ENCODE measurements at places on chromosomes 7 and 10.

- DNase-seq: no peak
Observed at GRCh38 chr7:150405584-150406311, 26.6 kb downstream of the ZNF775 start.

DNA sequence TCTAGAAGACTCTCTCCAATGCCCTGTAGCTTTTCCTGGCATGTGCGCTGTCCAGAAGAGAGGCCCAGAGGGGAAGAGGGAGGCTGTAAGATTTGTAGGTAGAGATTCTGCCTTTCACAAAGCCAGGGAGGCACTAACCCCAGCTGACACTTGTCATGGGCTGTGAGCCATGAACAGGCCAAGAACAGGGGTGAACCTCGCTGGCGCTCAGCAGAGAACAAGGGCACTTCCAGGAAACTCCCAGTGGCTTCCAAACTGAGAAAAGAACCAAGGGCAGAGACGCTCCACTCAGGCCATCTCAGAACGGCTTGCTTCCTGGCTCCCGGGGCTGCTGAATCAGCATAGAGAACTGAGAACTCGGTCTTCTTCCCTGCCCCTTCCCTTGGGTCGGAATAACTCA is 257.8 kb upstream of the ZNF32 start:
- DNase-seq: no peak

GRCh38 chr10:116168745-116169144 is 104.3 kb downstream of the GFRA1 start:
- no peak for DNase-seq

DNA sequence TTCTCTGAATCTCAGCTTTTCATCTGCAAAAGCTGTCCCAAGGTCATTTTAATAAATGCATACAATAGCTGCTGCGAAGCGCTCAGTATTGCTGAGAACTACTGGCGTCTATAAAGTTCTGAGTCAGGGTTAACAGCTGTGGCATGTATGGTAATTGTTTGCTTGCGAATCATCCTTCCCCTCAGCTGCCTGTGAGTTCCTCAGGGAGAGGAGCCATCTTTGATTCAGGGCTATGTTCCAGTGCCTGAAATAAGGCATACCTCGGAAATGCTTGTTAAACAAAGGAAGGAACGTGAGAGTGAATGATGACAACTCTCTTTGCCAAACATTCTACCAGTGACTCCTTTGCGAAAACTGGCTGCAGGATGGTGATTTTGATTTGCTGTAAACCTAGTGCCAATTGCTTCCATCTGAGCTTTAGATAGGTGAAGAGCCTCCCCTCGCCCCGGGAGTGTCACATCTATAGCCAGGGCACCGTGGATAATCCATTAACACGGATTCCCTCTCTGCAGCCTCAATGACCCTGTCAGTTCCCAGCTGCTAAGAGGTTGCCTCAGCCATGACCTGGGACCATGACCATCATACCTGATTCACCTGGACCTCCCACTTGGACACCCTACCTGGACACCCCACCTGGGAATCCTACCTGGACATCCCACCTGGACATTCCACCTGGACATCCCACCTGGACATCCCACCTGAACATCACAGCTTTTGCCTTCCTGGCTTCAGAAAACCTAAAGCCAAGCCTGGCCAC is 39.6 kb downstream of the GPRIN2 start:
- DNase-seq: no peak

DNA sequence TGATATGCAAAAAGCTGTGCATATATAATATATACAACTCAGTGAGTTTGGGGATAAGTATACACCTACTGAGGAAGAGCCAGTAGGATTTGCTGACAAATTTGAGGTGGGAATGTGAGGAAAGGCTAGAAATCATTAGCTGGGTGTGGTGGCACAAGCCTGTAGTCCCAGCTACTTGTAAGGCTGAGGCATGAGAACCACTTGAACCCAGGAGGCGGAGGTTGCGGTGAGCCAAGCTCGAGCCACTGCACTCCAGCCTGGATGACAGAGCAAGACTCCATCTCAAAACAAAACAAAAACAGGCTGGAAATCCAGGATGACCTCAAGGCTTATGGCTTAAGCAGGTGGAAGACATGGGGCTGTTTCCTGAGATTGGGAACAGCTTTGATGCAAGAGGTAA is 10.6 kb upstream of the PLEKHS1 start:
- DNase-seq: no peak

GRCh38 chr7:3065724-3066143 is 22.1 kb upstream of the CARD11 start:
- DNase-seq: no peak

DNA sequence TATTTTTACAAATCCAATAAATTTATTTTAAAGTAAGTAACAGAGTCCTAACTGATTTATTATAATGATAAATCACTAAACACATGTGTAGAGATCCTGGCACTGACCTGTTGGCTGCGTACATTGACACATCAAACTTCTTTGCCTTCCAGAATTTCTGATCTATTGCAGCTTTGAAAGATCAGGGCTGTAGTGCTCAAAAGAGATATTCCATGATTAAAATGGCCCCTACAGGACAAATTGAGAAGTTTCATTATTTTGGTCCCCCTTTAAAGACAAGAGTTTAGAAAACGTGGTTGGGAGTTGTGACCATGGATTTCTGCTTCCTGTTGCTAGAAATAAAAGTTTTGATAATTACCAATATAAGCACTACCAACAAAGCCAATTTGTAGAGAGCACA is 87.7 kb upstream of the PDK4 start:
- no peak for DNase-seq

DNA sequence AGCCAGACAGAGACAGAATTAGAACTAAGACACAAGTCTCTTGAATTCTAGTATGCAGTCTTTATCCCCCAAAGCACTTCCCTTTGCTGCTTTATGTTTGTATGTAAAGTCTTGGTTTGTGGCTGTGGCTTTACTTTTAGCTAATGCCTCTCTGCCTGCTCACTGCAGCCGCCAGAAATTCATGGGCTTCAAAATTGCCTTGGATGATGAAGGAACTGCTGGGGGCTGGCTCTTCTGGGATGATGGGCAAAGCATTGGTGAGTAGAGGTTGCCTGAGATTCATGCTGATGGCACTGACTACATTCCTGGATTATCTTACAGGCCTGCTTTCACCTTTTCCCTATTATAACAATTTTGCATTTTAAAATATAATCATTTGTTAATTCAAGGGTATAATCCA is 10.9 kb upstream of the MGAM2 start:
- DNase-seq: no peak

- DNase-seq: no peak
Observed at GRCh38 chr10:93186653-93187052, 113.0 kb downstream of the CYP26A1 start.

DNA sequence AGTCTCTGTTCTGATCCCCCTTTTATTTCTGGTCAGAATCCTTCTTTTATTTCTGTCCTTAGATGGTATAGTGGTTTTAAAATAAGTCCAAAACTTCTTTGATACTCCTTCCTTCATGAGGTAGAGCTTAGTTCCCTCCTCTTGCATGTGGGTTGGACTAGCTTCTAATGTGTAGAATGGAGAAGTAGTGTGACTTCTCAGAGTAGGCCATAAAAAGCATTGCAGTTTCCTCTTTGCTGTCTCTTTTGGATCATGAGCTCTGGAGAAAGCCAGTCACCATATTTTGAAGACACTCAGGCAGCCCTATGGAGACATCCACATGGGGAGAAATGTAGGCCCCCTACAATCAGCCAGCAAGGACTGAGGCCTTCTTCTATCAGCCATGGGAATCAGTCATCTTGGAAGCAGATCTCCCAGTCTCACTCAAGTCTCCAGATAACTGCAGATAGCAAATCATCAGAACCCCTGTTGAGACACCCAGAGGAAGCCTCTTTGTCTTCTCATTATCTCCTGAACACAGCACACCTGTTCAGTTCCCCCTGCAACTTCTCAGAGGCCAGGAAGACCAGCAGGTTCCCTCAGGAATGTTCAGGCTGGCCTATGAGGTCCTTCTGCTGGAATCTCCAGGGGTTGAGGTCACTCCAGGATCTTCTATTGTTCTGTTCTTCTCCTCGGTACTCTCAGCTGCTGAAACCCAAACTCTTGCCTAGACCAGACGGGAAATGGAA is 511.9 kb upstream of the ZMIZ1 start:
- DNase-seq: no peak

Data from cortex of kidney (tissue), 1 donor.